Natural killer cell treated with Interleukin-12 subunit alpha and Interleukin-12 subunit beta and Interleukin-15 and Interleukin-18, amount 100 ng/mL, for 72 hours (primary cell): ENCODE measurements at places on chromosomes 6 and 20.

GRCh38 chr6:2988426-2989331, 11.0 kb upstream of the NQO2 start:
- DNase-seq: peak; percentile 89

- DNase-seq: no peak
Observed at GRCh38 chr6:39402239-39402751, 79.8 kb upstream of the KCNK16 start.

DNA sequence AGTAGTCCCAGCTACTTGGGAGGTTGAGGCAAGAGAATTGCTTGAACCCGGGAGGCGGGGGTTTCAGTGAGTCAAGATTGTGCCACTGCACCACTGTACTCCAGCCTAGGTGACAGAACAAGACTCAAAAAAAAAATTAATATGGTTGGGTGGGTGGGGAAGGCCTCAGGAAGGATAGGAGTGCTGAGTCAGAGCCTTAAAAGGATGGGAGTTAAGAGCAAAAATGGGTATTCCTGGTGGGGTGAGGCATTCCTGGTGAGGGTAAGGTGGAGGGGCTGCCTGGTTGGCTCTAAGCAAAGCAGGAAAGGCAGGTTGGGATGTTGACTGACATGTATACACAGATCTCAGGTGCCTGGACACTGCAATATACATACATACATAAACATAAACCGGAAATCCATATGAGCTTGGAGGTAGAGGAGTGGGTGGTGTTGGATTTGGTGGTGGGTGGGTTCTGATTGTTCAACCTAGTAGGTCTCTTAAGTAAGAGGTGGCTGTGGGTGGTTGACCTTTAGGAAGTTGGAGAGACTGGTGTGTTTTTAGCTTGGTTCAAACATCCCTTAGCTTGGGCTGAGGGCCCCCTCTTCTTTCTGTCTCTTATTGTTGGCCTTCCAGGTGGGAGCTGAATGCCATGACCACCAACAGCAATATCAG, 1.2 kb upstream of the RRP36 start:
- DNase-seq: no peak

DNA sequence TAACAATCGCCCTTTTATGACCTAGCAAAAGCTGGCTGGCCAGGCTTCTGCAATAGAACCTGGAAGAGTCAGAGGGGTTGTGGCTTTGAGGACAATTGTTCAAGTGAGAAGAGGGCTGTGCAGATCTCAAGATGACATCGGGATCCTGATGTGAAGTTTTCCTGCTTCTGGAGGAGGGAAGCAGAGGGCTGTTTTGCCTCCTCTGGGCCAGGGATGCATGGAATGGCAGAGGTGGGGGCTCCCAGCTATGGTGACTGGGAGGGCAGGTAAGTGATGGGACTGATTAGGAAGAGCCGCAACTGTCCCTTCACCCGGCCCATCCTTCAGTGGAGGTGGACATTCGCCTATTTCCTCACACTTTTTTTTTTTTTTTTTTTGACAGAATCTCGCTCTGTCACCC, 43.4 kb upstream of the BLCAP start:
- peak; percentile 25 for DNase-seq

GRCh38 chr6:40383348-40384115, 203.6 kb downstream of the LRFN2 start:
- DNase-seq: no peak

GRCh38 chr6:15409301-15410125, 163.6 kb downstream of the JARID2 start:
- no peak for DNase-seq

- DNase-seq: no peak
Observed at GRCh38 chr6:143620447-143620846, 57.3 kb upstream of the PHACTR2 start.

DNA sequence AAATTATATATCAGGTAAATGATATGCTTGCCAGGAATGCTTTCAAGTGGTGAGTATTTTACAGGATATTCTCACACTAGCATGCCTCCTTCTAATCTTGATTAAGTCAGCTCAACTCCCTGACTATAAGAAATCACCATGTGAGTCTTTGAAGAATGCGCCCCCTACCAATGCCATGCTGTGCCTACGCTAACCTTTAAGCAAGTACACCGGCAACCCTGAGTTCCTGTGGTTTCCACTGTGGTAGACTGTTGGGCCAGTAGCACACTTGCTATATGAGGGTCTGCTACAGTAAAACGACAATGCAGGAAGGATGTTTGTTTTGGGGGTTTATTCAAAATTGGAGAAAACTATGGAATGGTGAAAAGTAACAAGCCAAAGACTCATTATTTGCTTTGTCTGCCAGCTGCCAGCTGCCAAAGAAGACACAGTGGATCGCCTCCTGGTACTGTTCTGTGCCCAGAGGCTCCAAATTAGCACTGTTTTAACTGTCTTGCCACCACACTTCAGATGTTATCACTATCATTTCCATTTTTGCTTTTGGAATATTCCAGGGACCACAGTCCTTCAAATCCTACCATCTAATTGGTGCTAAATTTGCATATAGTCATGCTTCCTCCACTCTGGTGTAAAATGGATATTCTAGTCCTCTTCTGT, 333.5 kb downstream of the RNGTT start:
- no peak for DNase-seq

GRCh38 chr6:74638412-74638811, 567.4 kb downstream of the COL12A1 start:
- no peak for DNase-seq

DNA sequence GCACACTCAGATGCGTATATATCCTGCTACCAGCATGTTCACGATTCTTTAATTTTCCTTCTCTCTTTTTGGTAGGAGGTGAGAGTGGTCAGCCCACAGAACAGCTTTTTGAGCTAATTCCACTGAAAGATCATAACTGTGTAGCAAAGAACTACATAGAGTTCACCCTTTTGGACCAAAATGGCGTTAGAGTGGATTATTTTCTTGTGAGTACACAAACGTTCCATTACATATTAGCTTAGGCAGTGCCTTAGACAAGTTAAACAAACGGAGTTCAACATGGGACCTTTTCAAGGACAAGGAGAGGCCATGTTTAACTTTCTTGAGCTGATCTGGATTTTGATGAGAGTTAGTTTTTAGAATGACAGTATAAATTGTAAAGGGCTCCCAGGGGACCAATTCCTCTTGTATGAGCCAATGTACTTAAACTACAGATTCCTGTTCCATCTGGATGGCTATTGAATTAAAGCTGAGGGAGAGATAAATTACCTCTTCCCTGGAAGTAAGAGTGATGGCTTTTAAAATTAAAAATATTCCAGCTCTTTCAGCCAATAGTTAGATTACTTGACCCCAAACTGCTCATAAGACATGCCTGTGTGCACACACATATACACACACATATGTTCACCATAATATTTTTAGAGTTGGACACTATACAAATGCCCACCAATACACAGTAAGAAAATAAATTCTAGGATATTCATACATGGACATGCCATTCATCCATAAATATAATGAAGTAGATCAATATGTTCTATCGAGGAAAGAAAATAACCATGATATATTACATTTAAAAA, 25.6 kb upstream of the ARMH2 start:
- no peak for DNase-seq

DNA sequence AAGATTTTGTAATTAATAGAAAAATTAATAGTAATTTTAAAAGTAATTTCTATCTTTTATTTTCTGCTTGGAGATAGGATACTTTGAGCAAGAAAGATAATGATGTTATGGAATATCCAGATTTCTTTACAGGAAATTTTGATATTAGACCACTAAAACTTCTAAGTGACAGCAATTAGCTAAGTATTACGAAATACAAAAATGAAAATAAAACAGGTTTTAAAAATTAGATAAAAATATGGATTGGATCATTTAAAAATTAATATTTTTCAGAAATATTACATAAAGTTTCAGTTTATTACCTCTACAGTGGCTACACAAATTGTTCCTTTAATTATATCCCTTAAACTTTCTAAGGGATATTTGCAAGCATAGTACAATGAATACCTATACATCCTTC, 4.2 kb upstream of the MYLK4 start:
- no peak for DNase-seq

GRCh38 chr6:149711711-149712110, 6.2 kb downstream of the LATS1 start:
- DNase-seq: no peak

DNA sequence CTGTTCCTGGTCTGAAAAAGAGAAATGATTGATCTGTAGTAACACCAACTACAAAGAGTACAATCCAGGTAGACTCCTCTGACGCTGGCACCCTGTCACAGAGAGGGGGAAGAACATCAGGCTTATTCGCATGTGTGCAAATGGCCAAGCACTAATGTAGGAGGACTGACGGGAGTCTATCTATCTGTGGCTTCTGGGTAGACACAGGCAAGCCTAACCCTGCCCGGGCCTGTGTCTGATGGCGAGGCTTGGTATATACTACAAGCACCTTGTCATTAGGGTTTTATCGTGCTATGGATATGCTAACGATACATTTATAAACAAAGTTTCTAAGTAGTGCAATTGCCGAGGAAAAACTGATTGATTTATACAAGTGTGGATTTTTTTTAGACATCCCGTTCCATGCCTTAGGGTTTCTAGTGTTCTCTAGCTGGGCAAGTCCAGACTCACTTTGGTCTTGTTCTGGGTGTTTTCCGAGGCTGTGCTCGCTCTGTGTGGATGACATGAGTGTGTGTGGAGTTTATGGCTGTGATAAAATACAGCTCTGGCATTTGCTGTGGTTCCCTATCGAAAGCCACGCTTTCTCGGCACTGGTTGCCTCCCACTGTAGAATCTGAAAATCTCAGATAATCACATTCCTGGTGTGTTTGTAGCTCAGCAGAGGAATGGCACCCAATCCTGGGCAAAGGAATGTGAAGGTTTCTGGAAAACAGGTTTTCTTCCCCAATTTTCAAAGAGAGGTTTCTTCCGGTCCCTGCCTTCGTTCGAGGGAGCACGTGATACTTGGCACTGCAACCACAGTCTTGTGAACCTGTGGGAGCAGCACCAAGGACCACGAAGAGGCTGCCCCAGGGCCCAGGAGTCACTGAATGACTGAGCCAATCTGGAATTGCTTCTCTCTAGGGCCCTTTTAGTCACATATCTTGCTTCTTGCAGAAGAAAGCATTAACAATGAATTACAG, 67.5 kb upstream of the EDN1 start:
- DNase-seq: no peak

- DNase-seq: no peak
Observed at GRCh38 chr6:112343390-112343789, 3.7 kb upstream of the RFPL4B start.

DNA sequence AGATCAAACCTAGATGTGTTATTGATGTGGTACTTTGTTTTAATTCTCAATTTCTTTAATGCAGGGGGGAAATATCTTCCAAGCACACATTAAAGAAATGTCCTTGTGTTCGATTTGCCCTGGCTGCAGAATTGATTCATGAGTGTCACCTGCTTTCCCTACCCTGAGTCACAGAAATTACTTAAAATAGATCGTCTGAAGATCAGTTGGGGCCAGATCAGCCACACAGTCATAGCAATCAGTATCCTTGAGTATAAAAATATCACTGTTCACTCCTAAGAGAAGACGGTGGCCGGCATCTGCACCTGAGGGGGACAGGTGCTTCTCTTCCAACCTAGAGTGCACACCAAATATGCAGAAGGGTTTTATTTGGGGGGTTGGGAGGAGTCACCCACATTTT, 115.2 kb upstream of the RIN2 start:
- DNase-seq: no peak

DNA sequence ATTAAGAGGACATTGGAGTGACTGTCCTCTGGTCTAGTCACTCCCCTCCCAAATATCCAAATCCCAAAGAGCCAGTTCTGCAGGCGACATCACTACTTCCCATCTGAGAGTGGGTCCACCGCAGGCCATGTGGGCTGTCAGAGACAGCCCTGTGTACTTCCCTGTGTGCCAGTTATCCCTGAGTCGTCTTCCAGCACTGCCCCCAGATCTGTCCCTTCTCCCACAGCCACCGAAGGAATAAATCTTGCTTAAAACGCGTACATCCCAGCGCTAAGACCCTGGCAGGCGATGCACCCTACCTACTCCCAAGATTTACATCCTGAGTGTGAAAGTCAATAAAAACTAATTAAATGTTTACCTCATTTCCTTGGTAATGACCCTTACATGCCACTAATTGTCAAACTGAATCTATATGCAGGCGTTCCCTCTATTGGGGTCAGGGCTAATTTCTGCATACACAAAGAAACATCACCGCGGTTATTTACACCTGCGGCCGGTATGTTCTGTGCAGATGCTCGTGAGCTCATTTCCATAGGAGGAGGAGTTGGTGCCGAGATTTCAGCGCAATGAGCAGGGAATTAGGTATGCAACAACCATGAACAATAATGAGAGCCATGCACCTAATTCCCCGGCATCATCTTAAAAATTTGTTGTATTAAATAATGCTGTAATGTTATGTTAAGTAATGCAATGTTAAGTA, 31.3 kb upstream of the CDH4 start:
- DNase-seq: no peak

DNA sequence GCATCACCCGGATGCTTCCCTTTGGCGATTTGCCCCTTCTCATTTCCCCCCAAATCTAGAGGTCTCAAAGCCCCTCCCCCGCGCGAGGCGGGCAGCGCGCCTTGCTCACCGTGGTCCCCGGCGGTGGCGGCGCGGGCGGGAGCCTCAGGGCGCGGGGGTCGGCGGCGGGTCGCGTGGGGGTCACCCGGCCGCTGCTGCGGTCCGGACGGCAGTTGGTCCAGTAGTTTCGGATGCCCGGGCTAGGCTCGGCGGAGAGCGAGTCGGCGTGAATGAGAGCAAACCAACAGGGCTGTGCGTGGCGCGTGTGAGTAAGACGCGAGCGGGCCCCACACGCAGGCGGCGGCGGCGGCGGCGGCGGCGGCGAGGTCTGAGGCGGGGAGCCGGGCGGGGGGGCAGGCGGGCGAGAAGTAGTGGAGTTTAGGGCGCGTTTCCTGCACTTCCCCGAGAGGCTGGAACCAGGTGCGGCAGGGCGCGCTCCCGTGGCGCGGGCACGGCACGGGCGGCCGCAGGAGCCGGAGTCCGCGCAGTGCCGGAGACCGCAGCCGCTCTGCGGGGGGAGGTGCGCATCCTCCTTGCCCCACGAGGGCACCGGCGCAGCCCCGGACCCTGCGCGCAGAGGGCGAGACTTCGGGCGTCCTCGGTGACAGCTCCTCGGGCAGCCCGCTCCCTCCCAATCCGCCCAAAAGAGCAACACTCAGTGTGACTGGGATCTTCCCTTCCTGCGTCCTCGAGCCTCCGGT, 567 bp downstream of the HS3ST5 start:
- no peak for DNase-seq

DNA sequence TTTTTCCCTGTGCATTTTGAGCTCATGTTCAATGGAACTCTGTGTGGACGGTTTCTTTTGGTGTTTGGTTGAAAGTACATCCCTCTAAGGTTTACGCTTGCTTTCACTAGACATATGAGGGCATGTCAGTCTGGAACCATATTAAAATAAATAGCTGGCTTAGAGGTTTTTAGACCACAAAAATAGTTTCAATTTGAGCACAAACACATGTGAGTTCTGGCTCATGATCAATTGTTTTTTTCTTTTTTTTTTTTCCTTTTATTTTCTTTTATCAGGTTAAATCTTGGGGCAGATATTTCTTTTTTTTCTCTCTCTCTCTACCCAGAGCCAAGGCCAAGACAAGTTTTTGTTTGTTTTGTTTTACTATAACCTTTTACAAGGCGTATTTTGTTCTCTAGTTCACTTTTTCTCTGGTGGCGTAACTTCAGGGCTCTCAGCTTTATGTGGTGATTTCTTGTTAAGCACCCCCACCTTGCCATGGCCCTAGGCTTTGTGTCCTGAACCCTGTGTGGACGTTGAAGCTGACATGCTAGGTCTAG, 92.9 kb downstream of the SHLD1 start:
- no peak for DNase-seq
